ENCODE measurements at places on chromosomes 7 and 10. TPM values are rescaled to one million over a fixed set of nuclear protein-coding genes. Genes with fewer than 3 reads are reported as not detected.

The PHYHIPL gene
- not detected for total RNA-seq

The CRYGN gene
- not detected for total RNA-seq

GRCh38 chr7:142790555-142790954 is 19.8 kb downstream of the PRSS2 start:
- DNase-seq, result no peak

- peak; percentile 86 for DNase-seq
Measured at GRCh38 chr10:12720217-12720981, 281.1 kb downstream of the CCDC3 start.

DNA sequence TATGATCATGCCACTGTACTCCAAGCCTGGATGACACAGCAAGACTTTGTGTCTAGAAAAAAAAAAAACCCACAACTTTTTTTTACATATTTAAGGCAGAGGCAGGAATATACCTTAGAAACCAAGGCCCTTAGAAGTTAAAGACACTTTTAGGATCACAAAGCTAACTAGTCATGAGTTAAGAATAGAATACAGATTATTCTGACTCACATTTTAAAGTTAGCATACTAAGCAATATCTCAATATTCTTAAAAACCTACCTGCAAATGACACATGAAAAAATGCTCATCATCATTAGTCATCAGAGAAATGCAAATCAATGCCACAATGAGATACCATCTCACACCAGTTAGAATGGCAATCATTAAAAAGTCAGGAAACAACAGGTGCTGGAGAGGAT is 177.7 kb downstream of the CHCHD3 start:
- DNase-seq, result no peak

DNA sequence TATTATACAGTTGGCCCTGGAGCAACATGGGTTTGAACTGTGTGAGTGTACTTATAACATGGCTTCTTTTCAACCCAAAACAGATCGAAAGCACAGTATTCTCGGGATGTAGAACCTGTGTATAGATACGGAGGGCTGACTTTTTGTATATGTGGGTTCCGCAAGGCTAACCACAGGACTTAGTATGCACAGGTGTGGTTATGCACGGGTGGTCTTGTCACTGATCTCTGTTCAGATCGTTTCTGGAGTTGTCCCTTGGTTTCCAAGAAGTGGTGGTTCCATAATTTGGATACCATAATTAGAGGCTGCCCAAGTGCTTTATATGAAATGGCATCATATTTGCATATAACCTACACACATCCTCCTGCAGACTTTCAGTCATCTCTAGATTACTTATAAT is 10.9 kb upstream of the BHLHA15 start:
- DNase-seq, result no peak

DNA sequence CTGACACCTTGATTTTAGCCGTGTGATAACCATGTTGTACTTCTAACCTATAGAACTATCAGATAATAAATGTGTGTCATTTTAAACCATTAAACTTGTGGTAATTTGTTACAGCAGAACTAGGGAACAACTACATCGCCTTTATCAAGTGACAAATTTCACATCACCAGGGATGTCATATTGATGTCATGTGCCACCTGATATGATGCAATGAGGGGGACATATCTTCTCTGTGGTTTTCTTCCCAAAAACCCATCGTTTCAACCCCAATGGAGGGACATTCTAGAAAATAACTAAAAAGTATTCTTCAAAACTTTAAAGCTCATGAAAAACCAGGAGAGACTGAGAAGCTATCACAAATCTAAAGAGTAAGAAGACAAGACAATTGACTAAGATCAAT is 212.2 kb downstream of the ETV1 start:
- DNase-seq, result no peak

The CXCL12 gene
- total RNA-seq, result 144 TPM

- no peak for DNase-seq
Measured at GRCh38 chr7:157955348-157955999, 618.7 kb downstream of the DNAJB6 start.

GRCh38 chr10:124520558-124521428 is 59.2 kb downstream of the LHPP start:
- DNase-seq, result no peak

The FANK1 gene
- total RNA-seq, result 0.51 TPM

The NXPH1 gene
- not detected for total RNA-seq

The SLC29A4 gene
- 4.0 TPM for total RNA-seq

The SYNPO2L gene
- 232 TPM for total RNA-seq

GRCh38 chr10:27635290-27635689 is 110.3 kb downstream of the MKX start:
- no peak for DNase-seq

The OPN4 gene
- total RNA-seq, result 0.41 TPM

The FAM25C gene
- total RNA-seq, result not detected

GRCh38 chr7:95951531-95951930 is 179.2 kb downstream of the DYNC1I1 start:
- DNase-seq, result no peak

The TBC1D12 gene
- total RNA-seq, result 4.6 TPM

DNA sequence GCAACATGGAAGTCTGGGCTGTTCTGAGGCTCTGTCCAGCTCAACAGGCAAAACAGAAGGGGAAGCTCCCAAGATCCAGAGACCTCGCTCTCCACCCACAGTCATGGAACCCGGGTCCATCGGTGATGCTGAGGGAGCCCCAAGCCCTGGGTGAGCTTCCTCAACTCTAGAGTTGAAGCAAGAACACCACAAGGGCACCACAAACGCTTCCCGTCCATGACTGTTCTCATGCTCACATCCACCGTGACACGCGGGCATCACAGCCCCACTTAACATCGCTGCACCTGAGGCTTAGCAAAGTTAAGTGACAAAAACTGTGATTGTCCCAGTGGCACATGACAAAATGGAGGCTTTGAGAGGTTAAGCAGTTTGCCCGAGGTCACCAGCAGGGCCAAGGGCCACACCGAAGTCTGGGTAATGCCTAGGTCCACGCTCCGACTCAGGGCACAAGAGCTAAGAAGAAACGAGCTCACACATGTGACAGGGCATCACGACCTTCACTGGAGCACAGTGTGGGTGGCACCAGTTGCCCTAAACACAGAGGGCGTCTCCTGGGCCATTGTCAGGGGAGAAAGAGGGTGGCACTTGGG is 110.6 kb downstream of the OAT start:
- DNase-seq, result peak; percentile 9

DNA sequence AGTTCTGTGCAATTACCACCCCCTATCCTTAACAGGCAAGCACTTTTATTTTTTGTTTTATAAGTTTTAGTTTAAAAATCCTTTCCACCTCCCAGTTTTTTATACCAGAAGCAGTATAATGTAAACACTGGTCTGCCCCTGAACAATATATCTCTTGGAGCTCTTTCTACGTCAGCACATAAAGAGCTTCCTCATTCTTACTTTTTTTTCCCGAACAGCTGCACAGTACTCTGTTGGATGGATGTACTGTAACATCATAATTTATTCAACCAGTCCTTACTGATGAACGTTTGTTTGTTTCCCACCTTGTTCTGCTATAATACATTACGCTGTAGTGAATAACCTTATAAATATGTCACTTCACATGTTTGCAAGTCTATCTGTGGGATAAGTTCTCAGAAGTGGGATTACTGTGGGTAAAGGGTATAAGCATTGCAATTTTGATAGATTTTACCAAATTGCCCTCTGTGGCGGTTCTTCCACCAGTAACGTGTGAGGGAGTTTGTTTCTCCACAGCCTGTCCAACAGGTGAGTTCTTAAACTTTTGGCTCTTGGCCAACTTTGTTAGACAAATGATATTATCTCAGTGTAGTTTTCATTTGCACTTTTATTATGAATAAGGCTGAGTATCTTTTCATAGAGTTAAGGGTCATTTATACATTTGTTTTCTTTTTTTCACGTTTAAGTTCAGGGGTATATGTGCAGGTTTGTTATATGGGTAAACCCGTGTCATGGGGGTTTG is 32.8 kb downstream of the ADRA2A start:
- DNase-seq, result no peak

DNA sequence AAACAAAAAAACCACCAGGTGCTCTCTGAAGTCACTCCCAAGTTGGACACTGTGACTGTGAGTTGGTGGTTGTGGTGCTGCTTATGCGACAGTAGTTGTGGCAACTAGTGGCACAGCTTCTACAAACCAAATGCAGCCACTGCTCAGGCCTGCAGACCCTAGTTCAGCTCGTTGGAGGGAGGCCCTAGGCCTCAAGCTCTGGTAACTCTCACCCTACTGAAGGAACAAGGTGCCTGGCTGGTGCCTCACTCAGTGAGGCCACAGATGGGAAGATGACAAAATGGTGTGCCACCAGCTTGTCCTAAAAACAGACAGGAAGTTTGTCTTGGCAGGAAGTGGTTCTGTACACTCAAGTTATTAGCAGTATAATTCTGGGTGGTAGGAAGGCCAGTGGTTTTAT is 45.3 kb upstream of the RAPGEF5 start:
- peak; percentile 61 for DNase-seq

- DNase-seq, result no peak
Measured at GRCh38 chr7:118708741-118709140, 484.2 kb downstream of the ANKRD7 start.

The TCF7L2 gene
- 12.4 TPM for total RNA-seq

The CDHR3 gene
- 3.6 TPM for total RNA-seq

DNA sequence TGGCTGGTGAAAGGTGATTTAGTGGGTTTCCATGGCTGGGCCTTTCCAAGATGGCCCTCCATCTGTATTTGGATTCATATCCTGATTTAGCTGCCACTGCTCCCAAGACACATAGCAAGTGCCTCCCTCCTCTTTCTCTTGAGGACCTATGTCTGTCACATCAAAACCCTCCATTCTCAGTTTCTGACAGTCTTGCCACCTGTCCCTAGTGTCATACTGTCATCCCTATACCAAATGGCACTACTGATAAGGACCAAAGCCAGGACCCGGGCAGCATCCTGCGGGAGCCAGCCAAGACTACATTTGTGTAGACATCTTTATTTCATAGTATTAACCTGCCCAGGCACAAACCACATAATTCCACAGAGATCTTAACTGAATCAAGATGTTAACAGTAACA is 34.8 kb downstream of the PNLIPRP2 start:
- no peak for DNase-seq

The SSC4D gene
- 1.3 TPM for total RNA-seq

- DNase-seq, result no peak
Measured at GRCh38 chr10:99781734-99782429, 558 bp upstream of the ABCC2 start.

The NME8 gene
- total RNA-seq, result not detected

GRCh38 chr10:70668454-70668970 is 3.8 kb upstream of the ADAMTS14 start:
- DNase-seq, result no peak

DNA sequence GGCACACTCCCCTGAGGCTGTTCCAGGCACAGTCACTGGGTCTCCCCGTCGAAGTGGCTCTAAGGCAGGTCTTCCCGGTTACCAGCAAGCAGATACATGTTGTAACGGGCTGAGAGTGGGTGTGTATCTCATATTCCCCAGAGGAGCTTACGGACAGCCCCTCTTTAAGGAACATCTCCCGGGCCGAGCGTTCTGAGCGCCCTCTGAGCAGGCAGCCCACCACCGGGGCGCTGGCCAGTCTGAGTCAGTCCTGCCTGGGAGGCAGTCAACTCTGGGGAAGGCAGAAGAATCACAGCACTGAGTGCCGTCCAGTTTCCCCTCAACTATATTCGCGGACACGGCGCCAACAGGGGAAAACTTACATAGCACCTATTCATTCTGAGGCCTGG is 117.4 kb downstream of the LHPP start:
- DNase-seq, result peak; percentile 51

The MMRN2 gene
- 35.8 TPM for total RNA-seq

DNA sequence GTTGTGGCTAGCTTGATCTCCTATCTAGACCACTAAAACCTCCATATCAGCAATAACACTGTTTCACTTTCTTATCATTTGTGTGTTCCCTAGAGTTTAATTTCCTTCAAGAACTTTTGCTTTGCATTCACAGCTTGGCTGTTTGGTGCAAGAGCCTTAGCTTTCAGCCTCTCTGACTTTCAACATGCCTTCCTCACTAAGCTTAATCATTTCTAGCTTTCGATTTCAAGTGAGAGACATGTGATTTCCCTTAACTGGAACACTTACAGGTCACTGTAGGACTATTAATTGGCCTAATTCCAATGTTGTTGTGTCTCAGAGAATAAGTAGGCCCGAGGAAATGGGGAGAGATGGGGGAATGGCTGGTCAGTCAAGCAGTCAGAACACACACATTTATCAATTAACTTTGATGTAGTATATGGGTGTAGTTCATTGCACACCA is 10.6 kb upstream of the BPGM start:
- DNase-seq, result no peak

The CDCA7L gene
- 59.1 TPM for total RNA-seq

- no peak for DNase-seq
Measured at GRCh38 chr7:127550247-127550646, 35.1 kb downstream of the GCC1 start.

DNA sequence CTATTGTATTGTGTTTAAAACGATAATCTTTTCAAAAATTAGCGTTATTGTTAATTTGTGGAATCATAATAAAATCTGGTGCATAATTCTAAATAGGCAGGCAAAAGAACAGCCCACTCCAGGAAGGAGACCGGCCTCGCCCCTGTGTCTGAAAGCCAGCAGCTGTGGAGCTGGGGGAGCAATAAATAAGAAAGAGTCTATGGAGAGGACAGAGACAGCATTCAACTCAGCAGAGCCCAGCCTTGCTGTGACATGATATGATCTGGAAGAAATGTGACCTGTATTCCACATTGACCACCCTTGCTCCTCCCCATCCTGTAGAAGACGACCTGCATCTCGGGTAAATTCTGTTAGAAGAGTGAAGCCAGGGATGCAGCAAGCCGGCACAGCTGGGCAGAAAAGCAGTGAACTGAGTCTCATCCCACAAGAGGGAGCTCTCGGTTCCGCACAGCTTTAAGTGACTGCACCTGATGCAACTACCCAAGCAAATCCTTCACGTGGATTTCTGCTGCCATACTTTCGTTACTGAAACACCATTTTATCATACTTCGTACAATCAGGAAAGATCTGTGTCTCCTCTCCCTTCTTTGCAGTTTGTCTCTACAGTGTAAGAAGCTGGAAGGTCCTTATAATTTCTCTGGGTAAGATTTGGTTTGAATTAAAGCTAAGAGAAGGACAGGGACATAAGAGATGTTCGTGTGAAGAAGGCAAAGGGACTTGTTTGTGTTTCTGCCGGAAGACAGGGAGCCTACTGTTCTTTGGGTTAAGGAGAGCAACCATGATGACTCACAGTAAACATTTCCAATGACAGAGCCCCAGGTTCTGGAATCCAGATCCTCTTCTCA is 427.1 kb downstream of the GPAM start:
- no peak for DNase-seq
